Activated CD4-positive, CD25-positive, alpha-beta regulatory T cell treated with anti-CD3 and anti-CD28 coated beads, Interleukin-2, amount 50 U/mL, for 24 hours (primary cell): ENCODE measurements at places on chromosomes 3 and 15.

DNA sequence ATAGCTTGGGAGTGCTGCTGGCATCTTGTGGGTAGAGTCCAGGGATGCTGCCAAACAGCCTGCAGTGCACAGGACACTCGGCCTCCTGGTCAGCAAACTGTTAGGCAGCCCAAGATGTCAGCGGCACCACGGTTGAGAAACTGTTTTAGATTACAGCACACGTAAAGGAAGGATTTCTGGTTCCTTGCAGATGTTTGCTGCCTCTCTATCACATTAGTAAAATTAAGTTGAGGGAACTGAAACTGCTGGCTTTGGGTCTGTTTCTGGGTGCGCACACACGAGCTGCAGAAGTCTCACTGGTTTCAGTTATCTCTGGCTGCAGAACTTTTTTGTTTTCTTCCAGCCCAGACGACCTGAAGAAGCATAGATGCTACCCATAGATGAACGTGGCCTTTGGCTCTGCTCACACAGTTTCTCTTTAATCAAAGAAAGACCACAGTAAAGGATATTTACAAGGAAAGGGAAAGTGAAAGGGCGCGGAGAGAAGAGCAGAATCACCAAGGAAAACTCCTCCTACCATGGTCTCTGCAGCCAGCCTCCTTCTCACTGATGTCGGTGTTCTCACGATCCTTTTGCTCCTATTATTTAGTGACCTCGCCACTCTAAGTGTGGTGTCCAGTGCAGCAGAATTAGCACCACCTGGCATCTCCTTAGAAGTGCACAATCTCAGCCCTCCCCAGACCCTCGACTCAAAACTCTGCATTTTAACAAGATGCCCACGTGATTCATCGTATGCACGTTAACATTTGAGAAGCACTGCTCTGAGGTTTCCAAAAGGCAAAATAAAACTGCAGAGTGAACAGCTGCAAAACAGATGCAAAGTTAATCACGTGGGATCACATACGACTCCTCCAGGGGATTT is 50.6 kb upstream of the AKAP13 start:
- ATAC-seq, result peak; percentile 47

- ATAC-seq, result no peak
Observed at GRCh38 chr15:66943456-66944095, 121.8 kb upstream of the SMAD3 start.

DNA sequence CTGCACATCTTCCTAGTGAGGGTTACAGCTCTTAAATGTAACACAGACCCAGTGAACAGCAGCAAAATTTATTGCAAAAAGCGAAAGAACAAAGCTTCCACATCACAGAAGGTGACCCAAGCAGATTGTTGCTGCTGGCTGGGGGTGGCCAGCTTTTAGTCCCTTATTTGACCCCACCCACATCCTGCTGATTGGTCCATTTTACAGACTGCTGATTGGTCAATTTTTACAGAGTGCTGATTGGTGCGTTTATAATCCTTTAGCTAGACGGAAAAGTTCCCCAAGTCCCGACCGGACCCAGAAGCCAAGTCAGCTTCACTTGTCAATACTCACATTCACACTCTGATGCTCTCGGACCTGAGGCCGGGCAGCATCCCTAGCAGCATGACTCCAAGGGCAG is 154.5 kb upstream of the ATP10A start:
- no peak for ATAC-seq

DNA sequence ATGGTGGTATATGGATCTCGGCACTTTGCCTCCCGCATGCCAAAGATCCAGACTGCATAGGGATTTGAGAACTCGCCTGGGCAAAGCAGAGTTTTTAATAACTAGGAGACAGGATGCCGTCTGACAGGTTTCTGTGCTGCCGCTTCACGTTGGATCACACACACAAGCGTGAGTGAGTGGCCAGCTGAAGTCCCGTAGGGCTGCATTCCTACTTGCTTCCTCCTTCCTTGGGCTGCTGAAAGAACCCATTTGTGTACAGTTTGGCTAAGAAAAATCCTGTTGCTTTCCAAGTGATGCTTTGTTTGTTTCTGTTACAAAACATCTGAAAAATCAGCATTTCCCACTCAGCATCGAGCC is 604.3 kb upstream of the CFAP20DC start:
- no peak for ATAC-seq

GRCh38 chr3:39927479-39927878 is 118.1 kb downstream of the MYRIP start:
- no peak for ATAC-seq

- peak; percentile 72 for ATAC-seq
Observed at GRCh38 chr3:182792901-182793662, at the start of gene ATP11B. TSS of gene ATP11B (plus strand) at chr3:182793504. CDS start at chr3:182793760, 256 bp downstream.

DNA sequence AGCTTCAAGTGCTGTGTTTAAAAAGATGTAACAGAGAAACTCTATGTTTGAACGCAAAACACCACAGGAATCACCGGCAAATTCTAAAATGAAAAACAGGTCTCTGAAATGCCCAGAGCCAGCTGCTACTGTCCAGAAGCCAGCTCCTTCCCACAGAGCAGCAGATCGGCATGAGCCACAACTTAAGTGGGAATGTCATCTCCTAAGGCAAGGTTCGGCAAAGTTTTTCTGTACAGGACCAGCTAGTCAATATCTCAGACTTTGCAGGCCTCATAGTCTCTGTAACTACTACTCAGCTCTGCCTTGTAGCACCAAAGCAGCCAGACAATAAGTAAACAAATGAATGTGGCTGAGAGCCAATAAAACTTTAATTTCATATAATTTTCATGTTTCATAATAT is 4.9 kb downstream of the PLOD2 start:
- no peak for ATAC-seq

- no peak for ATAC-seq
Observed at GRCh38 chr15:70588613-70589012, 174.7 kb downstream of the UACA start.

GRCh38 chr15:69794645-69795469 is 302.9 kb downstream of the TLE3 start:
- no peak for ATAC-seq

DNA sequence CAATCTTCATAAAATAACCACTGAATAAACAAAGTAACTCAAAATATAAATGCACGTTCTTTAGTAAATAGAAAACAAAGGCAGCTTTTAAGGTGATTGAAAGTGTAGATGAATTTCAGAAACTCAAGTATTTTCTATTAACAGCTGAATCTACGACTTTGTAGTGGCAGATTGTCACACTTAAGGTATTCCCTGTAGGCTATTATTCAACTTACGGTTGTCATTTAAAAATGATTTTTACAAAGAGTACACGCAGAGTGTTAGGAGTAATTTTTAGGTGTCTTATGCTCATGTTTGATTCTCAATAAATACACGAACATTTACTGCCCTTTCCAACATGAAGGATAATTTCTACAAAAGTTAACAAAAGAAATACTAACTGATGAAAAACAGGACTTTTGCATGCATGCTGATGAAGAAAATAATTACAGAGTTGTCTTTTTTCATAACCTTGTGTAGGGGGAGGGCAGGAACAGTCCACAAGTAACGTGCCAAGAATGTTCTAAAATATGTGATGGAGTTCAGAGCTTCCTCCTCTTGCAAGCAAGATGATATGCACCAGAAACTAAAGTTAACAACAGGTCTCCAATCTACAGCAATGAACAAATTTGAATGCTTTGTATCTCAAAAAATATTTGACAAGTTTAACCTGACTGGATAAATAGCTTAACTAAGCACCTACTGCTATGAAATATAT is 16.7 kb downstream of the DCBLD2 start:
- no peak for ATAC-seq

DNA sequence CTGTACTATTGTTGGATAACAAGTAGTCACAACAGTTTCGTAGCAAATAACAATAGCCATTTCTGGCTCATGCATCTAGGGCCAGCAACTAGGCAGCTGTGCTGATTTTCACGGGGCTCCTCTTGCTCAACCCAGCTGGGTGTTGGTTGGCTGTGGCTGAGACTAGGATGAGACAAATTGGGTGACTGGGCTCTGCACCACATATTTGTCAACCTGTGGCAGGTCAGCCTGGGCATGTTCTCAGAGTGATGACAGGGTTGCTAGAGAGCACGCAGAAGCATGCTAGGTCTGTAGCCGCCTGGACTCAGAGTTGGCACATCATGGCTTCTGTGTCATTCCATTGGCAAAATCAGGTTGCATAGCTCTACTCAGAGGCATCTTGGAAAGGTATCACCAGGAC is 175.9 kb downstream of the OTOL1 start:
- ATAC-seq, result no peak

DNA sequence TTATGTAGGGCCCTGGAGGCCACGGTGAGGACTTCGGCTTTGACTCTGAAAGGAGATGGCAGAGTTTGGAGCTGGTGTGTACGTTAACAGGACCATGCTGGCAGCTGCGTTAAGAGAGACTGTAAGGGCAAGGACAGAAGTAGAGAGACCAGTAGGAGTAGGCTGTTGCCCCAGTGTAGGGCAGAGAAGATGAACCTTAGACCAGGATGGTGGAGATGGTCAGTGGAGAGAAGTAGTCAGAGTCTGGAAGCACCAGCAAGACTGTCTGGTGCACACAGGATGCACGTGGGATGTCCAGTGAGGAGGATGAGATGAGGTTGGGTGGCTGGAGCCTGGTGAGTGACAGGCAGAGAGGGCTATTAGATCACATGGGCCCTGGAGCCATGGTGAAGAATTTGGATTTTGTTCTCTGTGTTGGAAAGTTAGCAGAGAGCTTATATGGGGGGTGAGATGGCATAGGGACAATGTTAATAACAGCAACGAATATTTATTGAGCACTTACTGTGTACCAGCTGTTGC is 150.1 kb downstream of the IGF1R start:
- ATAC-seq, result no peak

DNA sequence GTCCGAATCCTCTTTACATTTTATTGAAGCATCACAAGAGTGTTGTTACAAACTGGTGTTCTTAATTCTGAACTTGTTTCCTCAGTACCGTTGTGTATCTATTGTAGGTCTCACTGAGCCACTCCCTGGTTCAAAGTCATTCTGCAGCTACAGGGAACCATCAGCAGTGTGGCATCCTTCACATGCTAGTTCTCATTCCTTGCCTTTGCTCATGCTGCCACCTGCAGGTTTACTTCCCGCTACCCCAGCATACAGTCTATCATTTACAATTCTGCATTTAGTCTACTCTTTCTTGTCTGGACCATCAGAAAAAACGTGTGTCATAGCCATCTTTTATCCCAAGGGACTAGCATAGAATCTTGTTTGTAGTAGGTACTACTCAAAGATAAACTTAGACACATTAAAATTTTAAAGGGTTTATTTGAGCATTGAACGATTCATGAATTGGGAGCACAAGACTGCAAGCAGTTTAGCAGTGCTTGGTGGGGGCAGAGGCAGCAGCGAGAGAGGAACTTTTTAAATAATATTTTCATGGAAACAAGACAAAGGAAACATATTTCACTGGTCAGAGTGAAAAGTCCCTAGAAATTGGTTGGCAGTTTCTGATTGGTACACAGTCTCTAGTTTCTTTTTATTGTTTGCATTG is 402.1 kb downstream of the CADM2 start:
- no peak for ATAC-seq

GRCh38 chr3:28781053-28781452 is 432.4 kb upstream of the AZI2 start:
- no peak for ATAC-seq

DNA sequence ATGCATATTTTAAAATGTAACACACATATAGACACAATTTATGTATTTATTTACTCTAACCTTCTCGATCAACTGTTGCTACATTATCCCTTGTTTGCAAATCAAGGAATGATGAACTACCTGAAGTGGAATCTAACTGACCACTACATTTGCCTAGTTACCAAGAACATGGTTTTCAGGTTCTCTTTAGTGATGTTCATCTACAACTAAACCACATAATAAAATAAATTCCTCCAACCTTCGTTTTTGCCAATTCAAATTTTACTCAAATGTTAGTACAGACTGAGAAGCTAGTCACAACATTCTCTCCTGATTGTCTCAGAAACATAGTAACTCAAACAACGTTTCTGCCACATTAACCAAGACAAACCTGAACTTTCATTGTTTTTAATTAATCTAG is 521.9 kb downstream of the FOXP1 start:
- no peak for ATAC-seq

GRCh38 chr3:31948280-31948679 is 32.8 kb downstream of the OSBPL10 start:
- no peak for ATAC-seq

DNA sequence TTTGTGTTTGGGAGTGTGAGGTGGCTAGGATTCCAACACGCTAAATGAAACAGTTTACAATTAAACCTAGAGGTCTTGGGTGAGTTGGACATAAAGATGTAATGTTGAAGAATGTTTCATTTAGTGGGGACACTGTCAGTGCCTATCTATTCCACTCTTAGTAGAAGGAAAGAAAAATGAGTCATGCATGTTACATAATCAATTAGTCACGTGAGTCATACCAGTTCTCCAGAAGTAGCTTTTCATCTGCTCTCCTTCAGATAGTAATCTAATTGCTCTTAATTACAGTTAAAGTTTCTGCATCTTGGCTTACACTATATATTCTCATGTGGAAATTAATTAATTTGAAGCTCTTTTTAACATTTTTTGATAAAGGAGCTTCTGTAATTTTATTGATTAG is 115.7 kb upstream of the P2RY1 start:
- peak; percentile 38 for ATAC-seq

GRCh38 chr3:50587373-50587772 is 18.1 kb downstream of the HEMK1 start:
- no peak for ATAC-seq

- ATAC-seq, result no peak
Observed at GRCh38 chr3:189446959-189447560, 184.1 kb upstream of the TP63 start.

DNA sequence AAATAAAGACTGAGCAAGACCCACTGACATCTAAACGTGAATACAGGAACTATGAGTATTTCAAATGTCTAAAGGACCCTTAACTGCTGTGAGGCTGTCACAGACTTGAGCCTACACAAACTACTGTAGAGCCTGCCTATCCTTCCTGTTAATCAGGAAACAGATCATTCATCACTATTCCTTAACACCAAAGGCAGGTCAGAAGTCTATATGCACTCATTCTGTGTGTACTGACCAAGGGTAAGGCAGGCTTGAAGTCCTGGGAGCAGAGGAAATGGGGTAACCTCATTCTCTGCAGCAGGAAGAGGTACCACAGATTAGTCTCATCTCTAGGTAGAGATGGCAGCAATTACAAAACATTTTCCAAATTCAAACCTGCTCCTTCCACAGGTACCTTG is 30.7 kb downstream of the NPTN start:
- no peak for ATAC-seq

- no peak for ATAC-seq
Observed at GRCh38 chr15:36029606-36030210, 483.7 kb upstream of the DPH6 start.

GRCh38 chr3:12396471-12396870 is 87.8 kb upstream of the TSEN2 start:
- ATAC-seq, result no peak

GRCh38 chr3:104297617-104298016 is 1069.1 kb upstream of the ALCAM start:
- no peak for ATAC-seq

GRCh38 chr3:197224034-197224444 is 74.4 kb downstream of the DLG1 start:
- ATAC-seq, result peak; percentile 43

DNA sequence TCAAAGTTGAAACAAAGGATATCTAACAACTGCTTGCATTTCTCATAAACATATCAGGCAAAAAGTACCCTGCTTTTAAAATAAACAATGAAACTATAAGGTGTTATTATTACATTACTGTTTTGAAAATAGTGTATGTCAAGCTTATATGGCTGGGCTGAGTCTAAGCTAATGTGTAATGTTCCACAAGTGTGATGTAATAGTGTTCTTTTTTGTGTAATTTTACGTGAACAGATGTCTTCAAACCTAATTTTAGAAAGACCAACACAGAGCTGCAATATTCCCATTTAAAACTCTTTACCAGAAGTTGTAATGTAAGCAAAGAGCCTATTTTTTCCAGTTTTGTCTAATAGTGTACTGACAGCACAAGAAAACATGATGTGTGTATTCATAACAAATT is 34.0 kb downstream of the MINDY2 start:
- ATAC-seq, result no peak
